ENCODE measurements at places on chromosomes 5 and 9. TPM values are rescaled to one million over a fixed set of nuclear protein-coding genes. Genes with fewer than 3 reads are reported as not detected.

Gene PCDHGB4
- polyA plus RNA-seq: 0.27 TPM

Gene SLCO4C1
- 0.10 TPM for polyA plus RNA-seq

Gene PRRX2
- polyA plus RNA-seq: 0.15 TPM

Gene BHMT2
- polyA plus RNA-seq: 12.8 TPM

- DNase-seq: no peak
These were observed 7.6 kb downstream of the CTNNAL1 start for GRCh38 chr9:109005678-109006077.

GRCh38 chr5:5421149-5421960, 1.1 kb upstream of the ICE1 start:
- peak; percentile 6 for DNase-seq

GRCh38 chr5:122170620-122171019, 41.3 kb downstream of the ZNF474 start:
- DNase-seq: no peak

GRCh38 chr5:45568813-45569212, 127.4 kb downstream of the HCN1 start:
- no peak for DNase-seq

DNA sequence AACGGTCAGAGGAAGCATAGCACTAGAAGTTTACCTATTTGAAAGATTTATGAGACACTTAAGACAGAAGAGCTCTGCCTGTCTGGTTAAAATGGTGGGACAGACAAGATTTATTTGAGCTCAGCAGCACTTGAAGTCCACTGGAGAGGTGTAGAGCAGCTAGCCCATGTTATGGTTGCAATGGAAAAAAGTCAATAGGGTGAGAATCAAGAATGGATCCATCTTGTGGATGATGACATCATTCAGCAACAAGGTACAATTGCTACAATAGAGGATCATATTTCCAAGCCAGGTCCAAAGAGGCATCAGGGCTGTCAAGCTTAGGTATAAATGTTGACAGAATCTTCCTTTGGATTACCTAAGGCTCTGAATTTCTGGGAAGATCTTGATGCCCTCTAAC, 21.1 kb upstream of the ZNF131 start:
- DNase-seq: no peak

DNA sequence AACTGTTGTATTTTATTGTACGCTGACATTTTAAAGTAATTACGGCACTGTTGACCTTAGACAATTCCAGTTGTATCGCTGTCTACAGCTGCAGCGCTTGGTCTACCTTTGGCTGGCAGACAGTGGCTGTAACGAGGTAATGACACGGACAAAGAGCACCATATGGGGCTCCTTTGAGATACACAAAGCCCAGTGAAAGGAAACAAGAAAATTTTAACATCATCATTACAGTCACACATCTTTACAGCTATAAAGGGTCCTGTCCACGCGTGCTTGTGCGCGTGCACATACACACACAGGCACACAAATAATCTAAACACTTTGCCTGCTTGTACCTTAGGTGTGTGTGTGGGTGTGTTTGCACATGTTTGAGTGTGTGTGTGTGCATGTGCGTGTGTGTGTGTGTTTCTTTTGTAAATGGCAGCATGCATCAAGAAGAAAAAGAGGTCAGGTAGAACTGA, 946.0 kb downstream of the NR2F1-AS1 start:
- DNase-seq: no peak
